NCI-H446 (cell line): ENCODE measurements at places on chromosomes 12 and 14.
A peak's percentile ranks its signal among the peaks of the same experiment; 100 is the strongest.

GRCh38 chr14:104975481-104976197, 2.5 kb downstream of the AHNAK2 start:
- no peak for DNase-seq

- peak; percentile 48 for DNase-seq
These were observed 122.1 kb downstream of the PLEKHA5 start for GRCh38 chr12:19251481-19252132.

DNA sequence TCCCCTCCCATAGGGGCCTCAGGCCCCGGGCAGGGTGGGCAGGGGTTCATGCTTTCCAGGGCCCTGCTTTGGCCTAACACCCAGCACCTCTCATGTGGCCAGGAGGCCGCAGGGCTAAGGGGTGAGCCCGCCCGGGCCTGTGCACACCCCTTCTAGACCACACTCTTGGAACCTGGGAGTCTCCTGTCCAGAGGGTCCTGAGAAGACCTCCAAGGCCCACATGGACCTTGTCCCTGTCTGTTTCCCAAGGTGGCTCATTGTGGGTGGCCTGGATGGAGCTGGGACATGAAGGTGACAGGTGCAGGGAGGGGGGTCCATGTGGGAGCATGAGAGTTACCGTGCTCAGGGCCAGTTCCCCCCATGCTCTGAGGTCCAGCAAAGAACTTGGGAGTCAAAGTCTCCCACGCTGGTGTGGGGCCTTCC, 11.6 kb downstream of the DLK1 start:
- DNase-seq: no peak

- DNase-seq: no peak
These were observed 97.3 kb upstream of the FRMD6 start for GRCh38 chr14:51554339-51554920.

DNA sequence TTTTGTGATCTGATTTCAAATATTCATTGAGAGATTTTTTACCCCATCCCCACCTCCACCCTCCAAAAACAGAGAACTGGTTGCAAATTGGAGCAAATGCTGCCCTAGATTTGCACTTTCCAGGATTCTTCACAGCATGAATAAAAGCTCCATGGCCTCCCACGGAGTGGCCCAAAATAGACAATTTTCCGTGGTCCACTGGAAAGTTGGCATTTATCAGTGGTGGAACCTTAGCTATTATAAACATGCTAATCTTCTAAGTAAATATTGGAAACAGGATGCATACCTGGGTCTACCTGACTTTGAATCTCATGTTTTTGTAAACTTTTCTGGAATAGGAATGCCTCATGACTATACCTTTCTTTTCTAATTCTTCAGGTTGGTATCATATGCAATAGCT, 123.9 kb downstream of the SLC16A7 start:
- DNase-seq: no peak

DNA sequence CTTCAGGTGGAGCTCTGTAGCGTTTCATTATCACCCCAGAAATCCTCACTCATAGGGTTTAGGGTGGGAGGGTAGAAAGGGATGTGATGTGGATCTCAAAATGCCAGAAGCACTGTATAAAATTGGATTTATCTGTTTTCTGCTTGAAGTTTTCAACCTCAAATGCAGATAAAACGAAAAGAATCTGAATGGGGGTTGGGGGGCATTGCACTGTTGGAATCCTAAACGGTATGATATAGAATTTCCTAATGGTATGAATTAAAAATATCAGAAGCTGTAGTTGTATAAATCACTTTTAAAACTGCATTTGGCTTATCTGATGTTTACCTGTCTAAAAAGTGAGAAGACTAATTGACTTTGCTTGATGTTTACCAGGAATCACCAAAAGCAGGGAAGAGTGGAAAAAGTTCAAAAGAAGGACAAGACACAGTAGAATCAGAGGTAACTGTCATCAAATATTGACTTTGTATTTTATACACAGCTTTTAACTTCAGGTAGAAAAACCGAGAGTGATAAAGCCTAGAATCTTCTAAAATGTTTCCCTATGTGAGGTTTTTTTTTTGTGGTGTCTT, 1.1 kb downstream of the PPP2R5C start:
- no peak for DNase-seq

DNA sequence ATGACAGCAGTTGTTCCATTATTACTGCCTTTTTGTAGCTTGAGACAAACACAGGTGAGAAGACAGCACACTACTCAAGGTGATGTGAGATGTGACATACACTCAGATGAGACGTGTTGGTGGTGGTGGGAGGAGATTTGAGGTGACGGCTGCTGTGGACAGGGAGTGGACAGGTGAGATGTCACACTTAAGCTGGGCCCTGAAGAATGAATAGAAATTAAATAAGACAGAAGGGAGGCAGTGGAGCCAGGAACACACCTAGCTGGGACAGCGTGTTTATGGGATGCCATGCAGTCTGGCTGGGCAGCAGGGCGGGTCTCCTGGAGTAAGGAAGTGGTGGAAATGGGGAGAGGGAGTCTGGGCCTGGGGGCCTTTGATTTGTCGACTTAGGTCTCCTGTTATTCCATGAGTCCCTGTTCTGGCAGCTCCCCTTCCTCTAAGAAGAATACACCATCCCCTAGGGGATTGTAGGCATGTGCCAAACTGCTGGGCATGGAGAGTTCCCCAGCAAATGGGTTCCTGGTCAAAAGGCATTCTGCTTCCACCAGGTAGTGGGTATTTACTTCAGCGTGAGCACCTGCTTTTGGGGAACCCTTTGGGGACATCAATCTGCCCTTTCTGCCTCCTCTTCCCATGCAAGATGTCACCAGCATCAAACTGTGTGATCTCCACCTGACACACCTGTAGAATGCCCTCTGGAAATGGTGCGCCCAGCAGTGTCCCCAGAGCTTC, 71.2 kb upstream of the ESRRB start:
- no peak for DNase-seq

GRCh38 chr12:131943876-131944275, 5.9 kb upstream of the EP400 start:
- DNase-seq: no peak

DNA sequence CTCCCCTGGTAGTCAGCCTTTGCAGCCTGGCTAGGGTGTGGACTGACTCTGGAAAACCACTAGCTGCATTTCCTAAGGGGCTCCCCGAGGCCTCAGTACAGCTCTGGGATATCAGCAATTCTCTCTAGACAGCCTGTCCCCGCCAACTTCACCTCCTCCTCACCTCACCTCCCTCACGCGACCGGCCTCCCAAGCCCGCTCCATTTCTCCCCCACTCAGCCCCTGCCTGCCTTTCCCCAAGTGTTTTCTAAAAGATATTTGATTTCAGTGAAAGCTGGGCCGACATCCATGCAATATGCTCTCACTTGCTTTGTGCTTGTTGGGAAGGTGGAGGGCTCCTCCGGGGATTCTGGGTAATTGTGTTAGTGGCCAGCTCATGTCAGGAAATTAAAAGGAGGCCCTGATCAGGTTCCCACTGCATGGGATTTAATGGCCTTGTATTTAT, 91.8 kb downstream of the ESRRB start:
- no peak for DNase-seq

GRCh38 chr14:24388474-24389179, 10.2 kb upstream of the NYNRIN start:
- no peak for DNase-seq

DNA sequence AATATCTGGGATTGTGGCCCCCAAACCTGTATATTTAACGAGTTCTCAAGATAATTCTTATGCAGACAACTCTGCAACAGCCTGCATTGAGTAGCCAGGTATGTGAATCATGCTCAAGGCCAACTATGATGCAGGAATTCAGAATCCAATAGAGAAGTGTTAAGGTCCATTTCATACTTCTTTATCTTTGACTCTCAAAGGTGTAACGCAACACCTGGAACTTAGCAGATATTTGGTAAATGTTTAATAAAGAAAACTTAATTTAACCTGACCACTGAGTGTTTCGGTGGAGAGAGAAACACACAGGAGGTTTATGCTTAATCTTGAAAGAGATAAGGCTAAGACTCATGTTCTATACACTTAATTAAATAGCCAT, 156.5 kb upstream of the PLEKHG7 start:
- no peak for DNase-seq
